CD4-positive, alpha-beta memory T cell (primary cell): ENCODE measurements at places on chromosomes 4 and X.

- DNase-seq = no peak
These were observed 2.9 kb downstream of the AR start for GRCh38 chrX:67546496-67547423.

DNA sequence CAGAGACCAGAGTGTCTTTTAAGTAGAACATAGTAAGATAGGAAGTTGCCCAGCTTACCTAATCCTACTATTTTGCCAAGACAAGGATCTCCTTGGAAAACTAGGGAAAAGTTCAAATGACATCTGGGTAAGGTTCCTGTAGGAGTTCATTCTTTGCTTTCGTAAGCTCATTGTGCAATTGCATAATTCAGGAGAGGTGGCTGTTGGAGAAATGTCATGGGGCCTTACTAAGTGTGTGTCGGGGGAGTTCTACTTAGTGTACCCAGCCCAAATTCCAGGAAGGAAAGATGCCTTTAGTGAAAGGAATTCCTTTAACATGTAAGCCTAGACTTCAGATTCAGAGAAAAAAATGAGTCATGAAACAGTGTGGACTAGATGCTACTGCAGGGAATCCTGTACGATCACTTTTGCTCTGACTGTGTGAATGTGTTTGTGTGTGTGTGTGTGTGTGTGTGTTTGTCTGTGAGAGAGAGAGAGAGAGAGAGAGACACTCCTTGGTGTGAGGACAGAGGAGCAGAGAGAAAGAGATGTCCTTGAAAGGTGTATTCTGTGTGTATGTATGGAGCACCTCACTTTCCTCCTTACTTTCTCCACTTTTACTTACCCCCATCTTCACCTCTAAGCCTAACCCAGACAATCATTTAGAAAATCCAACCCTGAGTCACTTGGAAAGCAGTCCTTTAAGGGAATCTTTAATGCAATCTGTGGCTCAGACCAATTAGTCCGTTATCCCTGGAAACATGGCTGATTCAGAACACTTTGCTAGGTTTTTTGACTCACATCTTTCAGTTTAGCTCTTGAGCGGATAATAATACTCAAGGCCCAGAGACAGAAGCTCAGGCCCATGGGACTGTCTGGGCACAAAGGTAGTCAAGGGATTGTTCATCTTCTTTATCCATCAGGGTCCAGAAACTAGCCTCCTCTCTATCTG, 114.5 kb upstream of the ACSL4 start:
- DNase-seq = no peak

- DNase-seq = no peak
These were observed 5.1 kb downstream of the TENM3 start for GRCh38 chr4:182248295-182248694.

GRCh38 chr4:107044170-107044569, 8.1 kb upstream of the DKK2 start:
- no peak for DNase-seq
